ENCODE measurements at places on chromosomes 3 and 15. TPM values are rescaled to one million over a fixed set of nuclear protein-coding genes. Genes with fewer than 3 reads are reported as not detected.

DNA sequence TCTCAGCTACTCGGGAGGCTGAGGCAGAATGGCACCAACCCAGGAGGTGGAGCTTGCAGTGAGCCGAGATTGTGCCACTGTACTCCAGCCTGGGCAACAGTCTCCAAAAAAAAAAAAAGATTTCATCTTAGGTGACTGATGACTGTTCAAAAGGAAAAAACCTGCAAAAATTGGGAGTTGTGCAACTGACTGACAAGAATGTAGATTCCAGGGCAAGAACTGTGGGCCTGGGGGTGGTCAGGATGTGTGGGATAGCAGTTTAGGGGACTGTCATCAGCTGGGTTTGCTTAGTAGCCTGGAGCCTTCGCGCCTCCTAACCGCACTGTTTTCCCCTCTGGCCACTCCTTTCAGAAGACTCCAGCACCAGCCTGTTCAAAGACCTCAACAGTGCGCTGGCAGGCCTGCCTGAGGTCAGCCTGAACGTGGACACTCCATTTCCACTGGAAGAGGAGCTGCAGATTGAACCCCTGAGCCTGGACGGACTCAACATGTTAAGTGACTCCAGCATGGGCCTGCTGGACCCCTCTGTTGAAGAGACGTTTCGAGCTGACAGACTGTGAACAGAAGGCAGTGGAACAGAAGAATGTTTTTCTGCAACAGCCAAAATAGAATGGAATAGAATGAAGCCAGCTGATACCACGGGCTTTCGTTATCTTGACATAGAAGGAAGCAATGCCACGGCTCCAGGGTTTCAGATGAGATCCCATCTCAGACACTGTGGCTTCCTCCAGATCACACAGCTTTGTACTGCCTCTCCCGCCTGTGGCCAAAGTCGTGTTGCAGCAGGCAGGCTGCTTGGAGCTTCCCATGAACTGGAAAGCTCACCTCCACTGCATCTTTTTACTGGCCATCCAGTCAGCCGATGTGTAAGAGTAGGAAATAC is 75.3 kb upstream of the BLM start:
- no peak overlapping the region for H3K4me3 ChIP-seq

GRCh38 chr3:127694467-127695215 is 21.9 kb downstream of the ABTB1 start:
- H3K4me3 ChIP-seq, result no peak overlapping the region
- H3K27ac ChIP-seq, result no peak overlapping the region
- peak; percentile 53 for DNase-seq
- H3K36me3 ChIP-seq, result no peaks in the 10 kb centered on the region
- no peaks in the 10 kb centered on the region for H3K4me1 ChIP-seq

GRCh38 chr15:69668963-69669362 is 216.3 kb downstream of the RPLP1 start:
- peak overlapping the region; percentile 41 for H3K4me3 ChIP-seq
- DNase-seq, result peak; percentile 70
- peaks cover 51% of the 10 kb centered on the region for H3K4me1 ChIP-seq
- H3K36me3 ChIP-seq, result no peaks in the 10 kb centered on the region
- H3K27me3 ChIP-seq, result peaks cover 10% of the 10 kb centered on the region

GRCh38 chr3:149198611-149199010 is 23.0 kb downstream of the CP start:
- no peak overlapping the region for H3K4me3 ChIP-seq
- DNase-seq, result no peak
- H3K27ac ChIP-seq, result no peak overlapping the region
- peaks cover 2% of the 10 kb centered on the region for H3K4me1 ChIP-seq

DNA sequence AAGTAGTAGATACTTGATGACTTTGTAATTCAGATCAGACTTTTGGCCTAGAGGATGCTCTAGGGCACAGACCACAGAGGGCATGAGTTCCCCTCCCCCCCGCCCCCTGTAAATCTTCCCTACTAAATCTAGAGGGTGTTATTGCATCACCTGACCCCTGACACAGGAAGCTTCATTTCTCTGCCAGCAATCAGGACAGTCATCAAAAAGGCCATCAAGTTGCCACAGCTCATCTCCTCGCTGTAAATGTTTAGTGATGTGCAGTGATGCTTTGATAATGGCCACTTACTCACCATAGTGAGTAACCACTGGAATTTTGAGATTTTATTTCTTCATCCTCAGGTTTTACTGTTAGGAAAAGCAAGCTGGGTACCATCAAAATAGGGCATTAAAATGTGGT is 289.2 kb upstream of the CHRM5 start:
- H3K4me1 ChIP-seq, result no peaks in the 10 kb centered on the region
- peaks cover 4% of the 10 kb centered on the region for H3K27me3 ChIP-seq
- H3K27ac ChIP-seq, result no peak overlapping the region
- H3K4me3 ChIP-seq, result no peak overlapping the region

- H3K27ac ChIP-seq, result no peak overlapping the region
- no peaks in the 10 kb centered on the region for H3K27me3 ChIP-seq
- no peaks in the 10 kb centered on the region for H3K4me1 ChIP-seq
- no peaks in the 10 kb centered on the region for H3K36me3 ChIP-seq
- H3K4me3 ChIP-seq, result no peak overlapping the region
Measured at GRCh38 chr3:163644172-163644571, 1434.1 kb downstream of the SI start.

DNA sequence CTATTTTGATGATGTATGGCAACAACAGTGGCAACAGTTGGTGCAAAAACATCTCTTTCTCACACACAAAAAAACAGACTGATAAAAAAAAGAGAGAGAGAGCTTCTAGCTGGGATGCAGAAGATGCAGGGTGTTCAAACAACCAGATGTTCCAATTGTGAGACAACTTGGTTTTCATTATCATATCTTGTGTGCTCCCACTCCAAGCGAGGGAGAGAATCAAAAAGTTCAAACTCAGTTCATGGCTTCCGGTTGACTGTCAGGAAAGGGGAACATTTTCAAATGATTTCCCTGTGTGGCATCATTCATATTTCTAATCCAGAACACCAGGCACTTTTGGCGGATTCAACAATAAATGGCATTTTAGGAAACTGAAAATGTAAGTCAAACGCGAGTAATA is 72.1 kb downstream of the RSL24D1 start:
- no peak overlapping the region for H3K4me3 ChIP-seq
- no peaks in the 10 kb centered on the region for H3K36me3 ChIP-seq
- H3K27ac ChIP-seq, result no peak overlapping the region

DNA sequence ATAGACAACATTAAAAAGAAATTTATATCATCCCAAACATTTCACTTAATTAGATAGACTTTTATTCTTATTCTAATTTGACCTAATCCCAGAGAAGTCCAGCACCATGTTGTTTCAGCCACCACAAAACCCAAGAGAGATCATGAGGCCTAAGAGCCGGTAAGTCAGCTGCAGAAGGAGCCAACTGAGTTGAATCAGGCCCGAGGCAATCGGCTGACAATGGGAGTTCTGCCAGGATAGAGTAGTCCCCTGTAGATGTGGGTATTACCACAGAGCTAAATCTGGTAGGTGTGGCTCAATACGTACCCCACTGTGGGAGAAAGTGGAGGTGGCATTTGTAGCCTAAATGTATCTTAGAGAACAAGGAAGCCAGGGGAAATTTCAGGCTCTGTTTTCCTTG is 49.7 kb upstream of the UMPS start:
- DNase-seq, result no peak
- H3K27ac ChIP-seq, result no peak overlapping the region
- no peak overlapping the region for H3K4me3 ChIP-seq
- H3K4me1 ChIP-seq, result peaks cover 3% of the 10 kb centered on the region
- peaks cover 10% of the 10 kb centered on the region for H3K36me3 ChIP-seq

DNA sequence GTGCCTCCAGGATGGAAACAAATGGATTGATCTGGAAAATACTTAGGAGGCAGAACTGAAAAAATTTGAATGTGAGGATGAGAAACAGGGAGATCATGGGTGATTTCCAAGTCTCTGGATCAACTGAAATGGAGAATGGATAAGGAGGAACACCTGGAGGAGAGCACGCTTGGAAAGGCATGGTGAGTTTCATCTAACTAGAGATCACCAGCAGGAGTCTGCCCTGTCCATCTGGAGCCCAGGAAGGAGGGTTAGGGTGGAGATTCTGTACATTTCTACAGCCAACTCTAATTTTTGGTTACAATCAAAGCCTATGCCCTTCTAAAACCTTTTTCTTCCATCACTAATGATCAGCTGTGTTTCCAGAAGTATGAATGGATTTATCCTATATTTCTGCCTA is 995.9 kb upstream of the CFAP20DC start:
- H3K4me3 ChIP-seq, result no peak overlapping the region
- DNase-seq, result no peak
- H3K4me1 ChIP-seq, result peaks cover 17% of the 10 kb centered on the region
- peaks cover 14% of the 10 kb centered on the region for H3K36me3 ChIP-seq
- H3K27me3 ChIP-seq, result no peaks in the 10 kb centered on the region
- H3K27ac ChIP-seq, result no peak overlapping the region

DNA sequence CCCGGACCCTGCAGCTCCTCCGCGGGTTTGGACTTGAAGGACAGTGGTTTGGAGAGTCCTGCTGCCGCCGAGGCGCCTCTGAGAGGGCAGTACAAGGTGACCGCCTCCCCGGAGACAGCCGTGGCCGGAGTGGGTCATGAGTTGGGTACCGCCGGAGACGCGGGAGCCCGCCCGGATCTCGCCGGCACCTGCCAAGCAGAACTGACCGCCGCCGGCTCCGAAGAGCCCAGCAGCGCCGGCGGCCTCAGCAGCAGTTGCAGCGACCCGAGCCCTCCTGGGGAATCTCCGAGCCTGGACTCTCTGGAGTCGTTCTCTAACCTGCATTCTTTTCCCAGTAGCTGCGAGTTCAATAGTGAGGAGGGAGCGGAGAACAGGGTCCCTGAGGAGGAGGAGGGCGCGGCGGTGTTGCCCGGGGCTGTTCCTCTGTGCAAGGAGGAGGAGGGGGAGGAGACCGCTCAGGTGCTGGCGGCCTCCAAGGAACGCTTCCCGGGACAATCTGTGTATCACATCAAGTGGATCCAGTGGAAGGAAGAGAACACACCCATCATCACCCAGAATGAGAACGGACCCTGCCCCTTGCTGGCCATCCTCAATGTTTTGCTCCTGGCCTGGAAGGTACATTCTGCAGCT is 634 bp downstream of the MINDY2 start:
- H3K27me3 ChIP-seq, result no peaks in the 10 kb centered on the region
- peak; percentile 60 for DNase-seq

DNA sequence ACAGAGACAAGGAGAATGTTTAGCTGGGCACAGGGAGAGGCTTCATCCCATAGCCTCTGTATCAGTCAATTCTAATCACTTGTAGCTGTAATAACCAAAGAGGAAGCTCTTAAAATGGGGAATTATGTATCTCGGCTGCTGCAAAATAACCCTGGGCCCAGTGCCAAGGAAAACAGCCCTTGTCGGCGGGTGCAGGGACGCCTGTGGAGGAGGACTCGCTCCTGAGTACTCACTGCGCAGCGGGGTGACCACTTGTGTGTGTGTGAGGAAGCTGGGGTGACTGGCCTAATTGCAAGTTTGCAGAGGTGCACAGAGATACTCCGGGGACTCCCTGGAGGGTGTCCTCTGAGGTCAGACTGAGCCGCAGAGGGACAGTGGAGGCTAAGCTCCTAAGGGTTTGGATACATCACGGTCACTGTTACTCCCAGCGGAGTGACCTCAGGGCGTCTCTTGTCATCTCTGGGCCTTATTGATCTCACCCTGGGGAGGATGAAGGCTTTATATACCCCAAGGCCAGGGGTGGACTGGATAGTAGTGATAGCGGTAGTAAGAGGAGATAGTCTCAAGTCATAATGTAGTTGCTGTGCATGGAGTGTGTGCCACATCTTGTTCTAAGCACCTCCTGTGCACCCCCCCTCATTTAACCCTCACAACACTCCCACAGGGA is 37.2 kb downstream of the SLC6A6 start:
- no peak overlapping the region for H3K4me3 ChIP-seq
- peaks cover 9% of the 10 kb centered on the region for H3K4me1 ChIP-seq
- H3K27ac ChIP-seq, result no peak overlapping the region
- no peak for DNase-seq
- peaks cover 4% of the 10 kb centered on the region for H3K36me3 ChIP-seq
- H3K27me3 ChIP-seq, result no peaks in the 10 kb centered on the region

DNA sequence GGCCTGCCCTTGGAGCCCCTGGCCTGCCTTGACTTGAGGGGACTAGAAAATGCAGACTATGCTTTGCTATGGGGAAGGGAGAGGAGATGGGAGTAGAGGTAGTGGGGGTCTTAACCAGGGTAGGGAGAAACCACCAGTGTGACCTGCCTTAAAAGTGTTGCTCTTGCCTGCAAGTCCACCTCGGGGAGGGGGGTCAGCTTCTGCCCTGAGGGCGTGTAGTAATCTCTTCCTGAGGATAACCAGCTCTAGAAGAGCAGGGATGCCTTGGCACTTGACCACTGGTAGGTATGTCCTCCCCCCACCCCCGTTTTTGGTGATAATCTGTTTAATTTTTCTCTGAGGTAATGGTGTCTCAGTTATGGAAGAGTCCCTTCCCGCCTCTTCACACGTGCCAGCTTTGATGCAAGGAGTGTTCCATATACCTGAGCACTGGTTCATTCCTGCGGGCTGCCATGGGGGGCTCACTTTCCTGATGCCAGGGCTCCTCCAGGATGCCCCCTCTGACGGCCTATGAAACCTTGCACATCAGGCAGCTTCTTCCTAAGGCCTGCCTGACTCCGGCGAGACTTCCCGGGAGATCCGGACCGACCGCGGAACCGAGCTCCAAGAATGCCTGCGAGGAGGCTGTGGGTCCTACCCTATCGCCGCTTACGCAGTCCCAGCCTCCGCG is 780 bp upstream of the P4HTM start:
- H3K4me3 ChIP-seq, result peak overlapping the region; percentile 88
- H3K36me3 ChIP-seq, result peaks cover 5% of the 10 kb centered on the region
- H3K27ac ChIP-seq, result peak overlapping the region; percentile 91
- no peaks in the 10 kb centered on the region for H3K27me3 ChIP-seq
- H3K4me1 ChIP-seq, result peaks cover 37% of the 10 kb centered on the region

DNA sequence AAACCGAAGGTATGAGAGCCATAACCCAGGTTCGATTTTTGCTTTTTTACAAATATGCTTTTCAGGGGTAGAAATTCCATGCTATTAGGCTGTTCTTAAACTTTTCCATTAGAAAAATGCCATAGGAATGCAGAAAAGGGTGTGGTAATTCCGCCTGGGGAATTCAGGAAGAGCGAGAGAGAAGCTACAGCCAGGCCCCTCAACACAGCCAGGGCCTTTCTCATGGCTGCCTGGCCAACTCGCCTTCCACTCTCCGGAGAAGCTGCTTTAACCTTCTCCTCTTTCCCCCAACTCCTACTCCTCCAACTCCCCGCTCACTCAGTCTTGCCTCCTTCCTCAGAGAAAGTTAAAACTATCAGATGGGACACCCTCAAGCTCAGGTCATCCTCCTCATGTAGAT is 9.1 kb upstream of the TICRR start:
- no peaks in the 10 kb centered on the region for H3K4me1 ChIP-seq
- no peak overlapping the region for H3K27ac ChIP-seq
- no peaks in the 10 kb centered on the region for H3K36me3 ChIP-seq
- no peak overlapping the region for H3K4me3 ChIP-seq
- no peak for DNase-seq
- H3K27me3 ChIP-seq, result peaks cover 31% of the 10 kb centered on the region

ACP3 gene
- total RNA-seq, result not detected

CFAP44 gene
- 9.3 TPM for total RNA-seq

GDPGP1 gene
- total RNA-seq, result 10.2 TPM

TICRR gene
- total RNA-seq, result 18.6 TPM

THAP10 gene
- total RNA-seq, result not detected

HHLA2 gene
- 4.0 TPM for total RNA-seq

ZSCAN29 gene
- total RNA-seq, result 36.1 TPM

ADAMTS17 gene
- 5.6 TPM for total RNA-seq

MTFMT gene
- total RNA-seq, result 21.3 TPM
